Aorta (tissue), 5 donors: ENCODE measurements at places on chromosomes 4 and X.

DNA sequence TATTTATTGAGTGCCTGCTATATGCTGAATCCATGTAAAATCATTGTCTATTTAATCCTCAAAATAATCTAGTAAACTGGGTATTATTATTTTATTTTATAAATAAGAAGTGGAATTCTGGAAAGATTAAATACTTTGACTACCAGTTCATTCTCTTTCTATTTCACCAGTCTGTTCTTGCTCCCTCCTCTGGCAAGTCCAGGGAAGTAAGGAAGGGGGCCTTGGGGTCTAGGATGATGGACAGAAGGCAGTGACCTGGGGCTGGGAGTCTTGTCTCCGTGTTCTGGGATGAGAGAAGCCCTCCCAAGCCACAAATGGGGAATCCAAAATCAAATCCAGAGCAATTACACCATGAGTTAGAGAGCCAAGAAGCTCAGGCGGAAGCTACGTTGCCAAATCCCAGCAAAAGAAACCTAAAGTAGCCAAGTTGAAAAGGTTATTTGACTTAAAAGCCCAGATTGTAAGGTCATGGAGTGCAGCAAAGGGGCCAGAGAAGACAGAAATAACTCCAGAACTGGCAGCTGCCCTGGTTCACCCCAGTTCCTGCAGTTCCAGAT is 28.3 kb upstream of the PARM1 start:
- no peak for DNase-seq

DNA sequence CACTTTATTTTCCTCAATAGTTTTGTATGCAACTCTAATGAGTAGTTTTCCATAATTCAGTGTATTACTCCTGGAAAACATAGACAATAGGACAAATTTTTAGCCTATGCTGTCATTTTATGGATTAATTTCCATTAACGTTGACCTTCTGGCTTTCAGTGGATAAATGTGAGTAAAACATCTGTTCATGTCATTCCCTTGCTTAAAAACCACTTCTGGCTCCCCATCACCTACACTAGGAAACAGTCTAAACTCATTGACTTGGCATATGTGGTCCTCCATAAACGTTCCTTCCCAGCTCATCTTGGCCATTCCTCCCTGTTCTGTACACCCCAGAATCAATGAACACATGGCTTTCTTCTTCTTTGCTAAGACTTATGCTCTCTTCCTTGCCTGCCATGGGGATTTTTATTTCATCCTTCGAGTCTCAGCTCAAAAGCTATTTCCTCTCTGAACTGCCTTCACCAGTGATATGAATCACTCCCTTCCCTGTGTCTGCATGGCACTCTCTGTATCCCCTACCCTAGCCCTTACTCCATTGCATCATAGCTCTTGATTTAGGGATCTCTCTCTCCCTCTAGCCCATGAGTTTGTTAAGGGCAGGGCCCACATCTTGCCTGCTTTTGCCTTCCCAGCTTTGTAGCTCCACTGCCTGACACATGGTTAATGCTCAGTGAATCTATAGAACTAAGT is 34.8 kb downstream of the DOCK11 start:
- DNase-seq, result no peak

DNA sequence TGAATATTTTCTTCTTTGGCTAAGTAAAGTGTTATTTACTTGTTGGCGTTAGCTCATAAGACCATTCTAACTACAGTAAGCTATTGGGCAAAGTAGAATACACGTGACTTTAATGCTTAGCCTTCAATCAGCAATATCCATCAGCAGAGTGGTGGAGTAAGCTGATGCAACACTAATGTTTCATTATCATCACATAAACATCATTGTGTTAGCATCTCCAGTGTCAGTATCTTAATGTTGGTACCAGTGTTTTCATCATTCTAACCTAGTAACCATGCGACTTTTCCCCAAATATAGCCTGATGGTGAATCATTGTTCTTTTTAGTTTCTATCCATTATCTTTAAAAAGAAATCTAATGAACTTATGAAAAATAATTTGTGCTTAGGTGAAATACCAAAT is 48.5 kb downstream of the APOOL start:
- DNase-seq, result no peak

DNA sequence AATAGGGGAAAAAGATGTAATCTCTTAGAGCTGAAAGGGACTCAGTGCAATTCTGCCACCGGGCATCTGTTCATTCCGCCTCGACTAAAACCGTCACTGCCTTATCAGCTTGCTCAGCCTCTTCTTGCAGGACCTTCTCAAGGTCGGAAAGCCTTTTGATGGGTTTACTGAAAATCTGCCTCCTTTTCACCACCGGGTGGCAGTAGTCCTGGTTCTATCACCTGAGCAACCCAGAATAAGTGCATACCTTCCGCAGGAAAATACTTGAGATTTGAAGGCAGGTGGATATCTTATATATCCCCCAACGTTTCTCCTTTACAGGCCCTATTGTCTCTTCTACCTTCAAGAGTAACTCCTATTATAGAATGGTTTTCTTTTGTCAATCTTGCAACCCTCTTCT is 103.4 kb upstream of the PAK3 start:
- no peak for DNase-seq

DNA sequence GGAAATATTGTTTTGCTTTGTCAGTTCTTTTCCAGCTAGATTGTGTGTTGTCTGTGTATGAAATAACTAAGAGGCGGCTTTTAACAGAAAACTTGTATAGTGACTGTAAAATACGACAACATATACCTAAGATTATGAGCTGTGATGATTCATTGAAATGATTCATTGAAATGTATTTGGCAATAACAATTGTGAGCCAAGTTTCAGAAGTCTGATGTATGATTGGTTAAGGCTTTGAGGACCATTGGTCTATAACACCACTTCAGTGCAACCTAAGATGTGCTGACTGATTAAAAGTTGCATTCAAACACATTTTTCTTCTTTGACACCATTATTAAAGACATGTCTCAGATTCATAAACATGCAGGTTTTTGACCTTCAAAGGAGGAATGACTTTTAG is 76.6 kb downstream of the PTPN13 start:
- DNase-seq, result no peak

DNA sequence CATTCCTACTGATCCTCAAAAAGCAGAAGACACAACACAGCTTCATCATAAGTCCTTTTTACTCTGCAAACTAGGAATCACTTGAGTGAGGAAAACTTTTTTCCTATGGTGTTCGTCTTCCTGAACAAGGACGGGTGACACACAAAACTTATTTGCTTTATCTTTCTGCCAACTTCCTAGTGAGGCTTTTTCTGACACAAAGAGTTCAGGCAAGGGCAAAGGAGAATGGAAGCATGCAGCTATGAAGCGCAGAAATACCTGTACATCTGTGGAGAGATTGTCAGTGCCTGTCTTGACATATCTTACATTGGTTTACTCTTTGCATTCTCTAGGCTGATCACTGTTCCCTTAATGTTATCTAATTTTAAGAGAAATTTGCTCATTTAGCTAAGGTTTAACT is 548.0 kb upstream of the IGFBP7 start:
- DNase-seq, result no peak

DNA sequence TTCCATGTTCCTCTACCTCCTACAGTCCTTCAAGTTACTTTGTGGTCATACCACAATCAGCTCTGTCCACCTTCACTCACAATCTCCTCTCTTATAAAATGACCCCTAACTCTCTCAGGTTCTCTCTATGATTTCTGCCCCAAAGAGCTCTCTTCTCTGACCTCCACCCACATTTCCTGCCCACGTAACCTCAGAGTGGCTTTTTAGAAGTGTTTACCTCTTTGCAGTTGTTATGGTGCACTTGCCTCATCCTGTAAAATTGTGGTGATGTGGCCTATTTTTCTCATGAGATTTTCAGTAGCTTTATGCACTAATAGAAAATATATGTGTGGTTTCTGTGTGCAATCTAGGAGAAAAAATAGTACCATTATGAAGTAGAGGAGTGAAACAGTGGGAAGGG is 215.8 kb downstream of the PACRGL start:
- no peak for DNase-seq

DNA sequence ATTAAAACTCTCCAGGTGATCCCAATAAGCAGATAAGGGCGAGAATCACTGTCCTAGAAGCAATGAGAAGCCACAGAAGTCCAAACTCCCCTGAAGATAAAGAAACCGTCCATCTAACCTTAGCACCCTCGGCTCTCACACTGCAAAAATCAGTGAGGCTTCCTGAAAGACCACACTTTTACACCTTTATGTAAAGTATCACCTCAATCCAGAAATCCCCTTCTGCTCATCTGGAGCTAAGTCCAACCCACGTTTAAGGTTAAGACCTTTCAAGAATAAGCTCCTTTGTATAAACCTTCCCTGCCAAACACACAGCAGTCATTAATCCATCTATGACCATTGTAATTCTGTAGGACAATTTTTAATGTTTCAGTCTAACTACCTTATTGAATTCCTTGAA is 41.7 kb downstream of the LIN54 start:
- no peak for DNase-seq

DNA sequence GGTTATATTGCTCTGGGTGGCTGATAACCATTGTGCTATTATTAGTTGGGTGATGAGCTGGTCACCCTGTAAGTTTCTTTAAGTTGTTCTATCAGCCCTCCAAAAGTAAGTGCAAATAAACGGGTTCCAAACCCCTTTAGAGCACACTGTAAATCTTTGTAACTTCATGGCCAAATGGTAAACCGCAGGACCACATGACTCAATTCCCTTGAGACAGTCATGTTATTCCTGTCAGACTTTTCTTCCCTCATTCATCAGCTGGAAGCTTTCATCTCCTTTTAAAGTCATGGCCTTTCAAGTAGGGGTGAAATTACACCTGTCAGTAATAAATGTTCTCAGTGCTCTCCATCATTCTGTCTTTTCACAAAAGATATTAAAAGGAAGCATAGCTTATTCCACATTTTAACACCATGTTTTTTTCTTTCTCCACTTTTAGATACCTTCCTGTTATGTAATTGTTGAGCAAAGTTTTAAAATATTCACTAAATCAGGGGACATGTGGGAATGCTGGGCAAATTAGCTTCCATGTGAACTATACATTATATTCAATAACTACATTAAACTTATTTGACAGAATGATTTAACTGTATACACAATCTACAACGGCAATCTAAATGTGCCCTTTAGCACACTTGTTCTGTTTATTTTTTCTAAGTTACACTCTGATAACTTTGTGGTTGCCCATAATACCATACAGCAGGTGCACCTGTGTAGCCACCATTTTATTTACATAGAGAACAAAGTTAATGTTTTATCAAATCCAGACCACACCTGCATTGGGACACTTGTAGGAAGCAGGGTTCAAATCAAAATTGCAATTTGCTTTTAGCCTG is 275.5 kb downstream of the CFAP299 start:
- DNase-seq, result no peak

DNA sequence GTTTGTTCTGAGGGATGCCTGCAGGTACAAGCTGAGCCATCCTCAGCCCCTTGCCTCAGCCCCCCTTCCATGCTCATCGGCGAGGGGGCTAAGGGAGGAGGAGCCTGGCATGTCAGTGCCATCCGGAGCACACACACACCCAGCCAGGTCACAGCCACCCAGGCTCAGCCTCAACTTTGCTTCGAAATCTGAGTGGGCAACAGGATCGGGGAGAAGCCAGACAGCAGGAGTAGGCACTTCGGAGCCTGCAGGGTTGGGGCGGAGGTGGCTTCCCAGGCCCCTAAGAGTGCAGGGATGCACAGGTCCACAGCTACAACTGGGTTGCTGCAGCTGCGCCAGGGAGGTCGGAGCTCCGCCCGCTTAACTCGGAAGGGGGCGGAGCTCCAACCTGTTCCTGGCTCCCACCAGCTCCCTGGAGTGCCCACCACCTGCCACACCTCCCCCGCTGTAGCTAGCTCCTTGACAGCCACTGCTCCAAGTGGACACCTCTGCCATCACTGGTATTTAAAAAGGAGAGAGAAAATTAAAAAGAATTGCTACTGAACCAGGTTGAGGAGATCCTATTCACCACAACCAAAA is 192.9 kb upstream of the GALNT7 start:
- DNase-seq, result no peak

GRCh38 chr4:18020671-18021469 is 685 bp downstream of the LCORL start:
- peak; percentile 86 for DNase-seq

DNA sequence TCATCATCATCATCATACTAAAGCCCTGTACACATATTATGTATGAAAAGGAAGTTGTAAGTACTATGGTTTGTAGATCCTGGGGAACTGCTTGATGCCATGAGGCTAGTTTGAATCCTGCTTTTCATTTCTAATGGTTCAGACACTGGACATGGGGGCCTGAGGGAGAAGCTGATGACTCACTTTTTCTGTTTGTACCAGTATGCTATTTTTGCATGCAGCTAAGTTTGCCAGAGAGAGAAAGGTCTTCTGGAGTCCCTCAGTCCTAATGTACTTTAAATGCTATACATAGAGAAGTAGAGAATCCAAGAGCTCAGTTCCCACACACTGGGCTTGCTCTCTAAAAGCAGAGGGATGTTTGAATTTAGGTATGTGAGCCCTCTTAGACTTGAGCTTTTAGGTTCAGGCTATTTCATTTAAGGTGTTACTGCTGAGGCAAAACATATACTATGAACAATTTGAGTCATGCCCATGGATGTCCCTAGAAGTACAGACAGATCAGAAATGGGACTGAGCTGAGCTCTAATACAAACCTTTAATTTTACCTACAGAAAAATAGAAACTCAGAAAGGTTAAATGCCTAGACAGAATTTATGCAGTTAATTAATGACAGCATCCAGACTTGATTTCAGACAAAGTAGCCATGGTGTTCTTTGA is 17.6 kb upstream of the HS3ST1 start:
- DNase-seq, result no peak

DNA sequence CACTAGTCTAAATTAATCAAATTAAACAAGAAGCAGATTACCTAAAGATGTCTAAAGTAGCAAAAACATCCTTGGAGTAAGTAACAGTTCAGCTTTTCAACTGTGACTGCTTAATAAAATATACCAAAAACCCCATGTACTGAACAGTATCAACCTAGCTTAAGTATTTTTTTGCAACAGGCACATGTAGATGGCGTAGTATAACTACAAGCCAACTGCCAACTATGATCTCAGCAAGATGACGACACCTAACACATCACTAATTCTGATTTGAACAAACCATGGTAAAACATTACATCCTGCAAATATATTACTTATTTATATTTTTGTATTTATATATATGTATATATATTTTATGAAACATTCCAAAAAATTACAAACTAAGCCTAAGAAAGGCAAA is 24.5 kb downstream of the DHX15 start:
- no peak for DNase-seq

DNA sequence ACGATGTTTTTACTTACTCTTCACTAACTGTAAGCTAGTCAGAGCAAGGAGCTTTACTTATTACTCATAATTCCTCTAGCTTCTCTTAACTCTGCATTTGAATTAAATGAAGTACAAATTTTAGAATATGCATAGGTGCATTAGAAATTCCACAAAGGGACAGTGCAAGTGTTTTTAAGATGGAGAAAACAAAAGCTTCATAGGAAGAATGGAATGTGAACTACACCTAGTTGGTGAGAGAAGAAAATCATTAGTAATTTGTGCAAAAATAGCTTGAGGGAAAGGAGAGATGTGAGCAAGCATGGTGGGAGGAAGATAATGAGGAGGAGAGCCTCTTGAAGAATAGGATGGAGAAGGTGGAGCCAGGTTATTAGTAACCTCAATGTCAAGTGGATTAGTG is 77.5 kb upstream of the SMARCA5 start:
- no peak for DNase-seq

- DNase-seq, result no peak
Measured at GRCh38 chrX:118565853-118566252, 70.2 kb downstream of the DOCK11 start.

GRCh38 chrX:48573690-48574269 is 504 bp upstream of the RBM3 start:
- DNase-seq, result peak; percentile 81
